ENCODE measurements at places on chromosomes 3 and 15.

- no peak for DNase-seq
Measured at GRCh38 chr15:66488525-66488924, 9.0 kb downstream of the SNAPC5 start.

- DNase-seq, result no peak
Measured at GRCh38 chr3:31690771-31691170, 158.0 kb downstream of the STT3B start.

DNA sequence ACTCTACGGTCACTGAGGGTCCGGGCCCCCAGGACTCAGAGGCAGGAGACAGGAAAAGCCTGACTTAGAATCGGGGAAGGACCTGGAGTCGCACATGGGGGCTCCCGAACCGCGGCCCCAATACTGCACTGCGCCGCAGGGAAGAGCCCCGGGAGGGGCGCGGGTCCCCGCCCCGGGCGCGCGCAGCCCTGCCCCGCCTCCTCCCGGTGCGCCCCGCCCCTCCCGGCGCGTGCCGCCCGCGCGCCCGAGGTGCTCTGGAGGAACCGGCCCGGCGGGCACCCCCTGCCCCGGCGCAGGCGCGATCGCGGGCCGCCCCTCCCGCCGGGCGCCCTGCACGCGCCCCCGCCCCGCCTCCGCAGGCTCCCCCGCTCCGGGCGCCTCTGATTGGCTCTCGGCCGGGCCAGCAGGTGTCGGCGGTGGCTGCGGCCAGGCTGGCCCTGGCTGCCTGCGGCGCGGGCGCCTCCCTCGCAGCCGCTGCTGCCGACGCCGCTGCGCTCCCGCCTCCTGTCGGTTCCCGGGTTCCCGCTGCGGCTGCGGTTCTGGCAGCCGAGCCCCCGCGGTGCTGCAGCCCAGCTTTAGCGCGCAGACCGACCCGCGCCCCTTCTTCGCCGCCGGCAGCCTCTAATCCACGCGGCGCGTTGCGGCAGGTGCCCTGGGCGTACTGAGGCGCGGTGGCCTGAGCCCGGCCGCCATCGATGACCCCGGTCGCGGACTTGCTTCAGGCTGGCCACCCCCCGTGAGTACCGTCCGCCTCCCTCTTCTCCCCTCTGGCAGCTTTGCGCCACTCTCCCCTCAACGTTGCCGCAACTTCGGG, at the start of gene MYRIP:
TSS of gene MYRIP (plus strand) at position 429 of the 814 bp plus-strand sequence. CDS start 91,208 bp downstream, outside the sequence.
- DNase-seq, result no peak

DNA sequence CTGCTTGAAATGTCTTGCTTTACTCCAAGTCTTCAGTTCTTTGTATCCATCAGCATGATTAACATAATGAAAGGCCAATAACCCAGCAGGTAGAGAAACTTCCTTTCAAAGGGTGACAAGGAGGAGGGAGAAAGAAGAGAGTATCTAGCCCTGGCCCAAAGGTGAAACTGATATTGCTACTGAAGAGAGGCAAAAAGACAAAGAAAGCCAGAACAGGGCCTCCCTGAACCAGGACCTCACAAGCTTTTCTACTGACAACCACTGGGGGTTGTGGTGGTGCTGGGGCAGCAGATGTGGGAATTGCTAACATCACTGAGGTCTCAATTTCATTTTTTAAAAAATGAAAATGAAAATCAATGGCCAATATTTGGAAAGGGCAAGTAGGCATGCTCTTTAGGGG, 234.1 kb downstream of the RSL24D1 start:
- no peak for DNase-seq

DNA sequence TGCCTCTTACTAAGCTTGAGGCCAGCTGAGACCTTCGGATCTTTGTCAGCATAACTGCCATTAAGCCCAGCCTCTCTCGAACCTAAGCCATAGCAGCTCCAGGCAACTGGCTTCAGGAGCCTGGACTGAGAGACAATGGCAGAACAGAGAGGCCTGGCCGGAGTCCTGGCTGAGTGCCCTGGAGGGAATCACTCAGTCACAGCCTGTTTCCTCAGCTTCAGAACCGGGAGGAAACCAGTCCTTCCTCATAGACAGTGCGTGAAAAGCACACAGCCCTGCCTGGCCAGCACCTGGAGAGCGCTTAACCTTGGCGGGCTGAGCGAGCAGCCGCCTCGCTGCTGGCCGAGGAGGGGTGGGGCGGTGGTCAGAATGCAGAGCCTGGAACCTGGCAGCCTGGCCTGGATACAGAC, 21.6 kb downstream of the RNU5B-1 start:
- no peak for DNase-seq

Data from LHCN-M2 (cell line).